Glutamatergic neuron (in vitro differentiated cells): ENCODE measurements at places on chromosomes 2 and 18.

DNA sequence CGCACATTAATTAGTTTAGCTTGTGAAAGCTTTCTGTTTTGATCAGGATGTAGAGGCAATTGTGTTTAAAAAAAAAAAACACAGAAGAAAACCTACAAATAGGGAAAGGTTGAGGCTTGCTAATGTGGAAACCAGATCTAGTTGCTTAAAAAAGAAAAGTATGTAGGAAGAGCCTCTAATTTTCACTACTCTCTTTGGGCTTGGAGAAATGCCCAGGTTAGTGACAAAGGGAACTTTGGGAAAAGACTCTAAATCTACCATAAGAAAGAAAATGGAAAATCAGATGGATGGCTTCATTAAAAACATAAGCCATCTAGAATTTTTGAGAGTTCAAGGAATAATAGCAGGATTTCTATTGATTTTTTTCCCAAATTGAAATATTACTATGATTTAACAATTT is 47.3 kb upstream of the SLC38A11 start:
- no peaks in the 10 kb centered on the region for H3K4me1 ChIP-seq
- no peak overlapping the region for H3K27ac ChIP-seq
- no peaks in the 10 kb centered on the region for H3K27me3 ChIP-seq
- no peaks in the 10 kb centered on the region for H3K36me3 ChIP-seq
- H3K4me3 ChIP-seq: no peak overlapping the region
- no peak for DNase-seq

- no peak overlapping the region for H3K4me3 ChIP-seq
- DNase-seq: no peak
- peaks cover 8% of the 10 kb centered on the region for H3K4me1 ChIP-seq
- H3K27me3 ChIP-seq: no peaks in the 10 kb centered on the region
These were observed 8.0 kb downstream of the C2orf92 start for GRCh38 chr2:97677480-97677879.

DNA sequence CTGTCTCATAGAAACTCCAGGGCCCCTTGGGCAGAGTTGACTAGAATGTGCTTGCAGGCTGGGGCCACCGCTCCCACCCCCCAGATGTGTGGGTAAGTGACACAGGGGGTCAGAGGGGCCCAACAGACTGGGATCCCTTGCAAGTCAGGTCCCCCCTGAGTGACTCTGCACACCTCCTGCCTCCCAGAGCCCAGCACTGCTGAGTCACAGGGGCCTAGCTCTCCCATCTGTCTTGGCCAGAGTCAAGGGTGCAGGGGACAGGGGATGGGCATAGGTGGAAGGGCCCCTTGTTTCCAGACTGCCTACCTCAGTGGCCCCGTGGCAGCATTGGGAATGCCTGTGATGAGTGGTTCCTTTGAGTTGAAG is 11.4 kb downstream of the SH2D6 start:
- H3K36me3 ChIP-seq: no peaks in the 10 kb centered on the region
- H3K27me3 ChIP-seq: peaks cover 15% of the 10 kb centered on the region
- no peak overlapping the region for H3K27ac ChIP-seq
- DNase-seq: no peak
- no peak overlapping the region for H3K4me3 ChIP-seq
- H3K4me1 ChIP-seq: peaks cover 26% of the 10 kb centered on the region

- H3K36me3 ChIP-seq: no peaks in the 10 kb centered on the region
- no peaks in the 10 kb centered on the region for H3K4me1 ChIP-seq
- no peak overlapping the region for H3K27ac ChIP-seq
These were observed 134.9 kb upstream of the ZFP36L2 start for GRCh38 chr2:43361286-43361685.

DNA sequence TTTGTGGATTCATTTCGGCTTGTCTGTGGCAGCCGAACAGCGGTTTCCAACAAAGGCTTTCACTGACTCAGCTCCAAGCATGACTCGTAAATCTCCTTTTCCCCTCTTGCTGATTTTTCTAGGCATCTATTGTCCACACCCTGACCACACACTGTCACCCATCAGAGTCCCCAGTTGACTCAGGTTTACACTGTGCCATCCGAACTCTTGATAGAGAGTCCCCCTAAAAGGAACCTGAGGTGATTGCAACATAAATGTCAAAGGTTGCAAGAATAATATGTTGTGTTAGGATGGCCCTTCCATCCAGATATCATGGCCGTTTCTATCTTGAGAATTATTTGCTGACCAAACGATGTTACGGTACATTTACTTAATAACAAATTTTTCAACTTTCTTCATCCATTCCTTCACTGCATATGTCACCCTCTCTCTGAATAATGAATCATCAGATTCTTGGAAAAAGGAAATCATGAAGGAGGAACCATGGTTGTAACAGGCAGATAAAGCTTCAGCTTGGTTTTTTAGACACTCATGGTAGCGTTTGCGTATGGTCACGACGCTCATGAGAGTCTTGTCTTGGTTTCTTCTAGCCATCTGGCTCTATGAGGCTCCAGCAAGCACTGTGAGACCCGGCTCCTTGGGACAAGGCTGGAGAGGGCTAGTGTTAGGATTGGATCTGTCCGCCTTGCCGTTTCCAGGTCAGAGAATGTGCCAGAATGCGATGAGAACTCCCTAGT is 72.1 kb downstream of the NPAS2 start:
- no peak for DNase-seq
- no peak overlapping the region for H3K4me3 ChIP-seq
- H3K4me1 ChIP-seq: peaks cover 3% of the 10 kb centered on the region
- H3K27ac ChIP-seq: no peak overlapping the region

GRCh38 chr18:48539406-48540250 is 797 bp downstream of the CTIF start:
- peak overlapping the region; percentile 90 for H3K4me3 ChIP-seq
- peaks cover 9% of the 10 kb centered on the region for H3K27me3 ChIP-seq
- peak overlapping the region; percentile 92 for H3K27ac ChIP-seq

DNA sequence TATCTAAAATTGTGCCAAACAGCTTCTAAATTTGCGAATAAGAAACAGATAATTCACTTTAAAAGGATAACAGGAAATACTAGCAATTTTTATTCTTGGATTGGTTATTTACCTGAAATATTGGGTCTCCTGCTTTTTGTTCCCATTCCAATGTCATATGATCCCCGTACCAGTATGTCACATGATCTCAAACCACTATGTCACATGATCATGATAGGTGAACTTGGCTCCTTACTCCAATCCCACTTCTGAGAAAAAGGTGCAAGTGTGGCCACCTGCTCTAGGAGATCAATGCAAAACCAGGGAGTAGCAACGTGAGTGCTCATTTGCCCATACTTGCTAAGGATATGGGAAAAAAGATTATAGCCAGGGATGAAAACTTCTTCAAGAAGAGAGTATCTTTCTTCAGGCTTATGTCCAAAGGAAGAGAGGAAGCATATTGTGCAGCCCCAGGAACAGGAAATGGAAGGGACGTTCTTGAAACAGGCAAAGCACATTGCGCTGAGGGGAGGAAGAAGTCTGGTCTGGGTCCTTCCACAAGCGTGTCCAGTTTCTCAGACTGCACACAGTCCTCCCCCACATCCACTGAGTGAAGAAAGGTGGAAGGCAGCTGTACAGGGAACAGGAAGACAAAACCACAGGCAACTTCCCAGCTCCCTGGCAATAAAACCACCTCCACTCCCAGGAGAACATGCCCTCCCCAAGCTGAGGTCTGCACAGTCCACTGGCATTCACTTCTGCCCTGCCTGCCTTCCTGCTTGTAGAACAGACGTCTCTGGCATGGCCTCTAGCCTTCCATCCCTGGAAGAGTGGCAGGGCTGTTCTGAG is at the start of gene LYG2:
Gene LYG2 (minus strand): TSS at position 176 of the 828 bp plus-strand sequence. CDS start 1,406 bp downstream, outside the sequence.
- H3K4me3 ChIP-seq: no peak within 1 kb of the TSS
- no peaks in the 10 kb centered on the region for H3K4me1 ChIP-seq
- H3K27me3 ChIP-seq: no peaks in the 10 kb centered on the region
- DNase-seq: no peak

GRCh38 chr2:166180951-166181812 is 53.4 kb upstream of the SCN1A start:
- H3K4me3 ChIP-seq: no peak overlapping the region
- H3K27ac ChIP-seq: no peak overlapping the region
- DNase-seq: peak; percentile 64
- no peaks in the 10 kb centered on the region for H3K36me3 ChIP-seq

DNA sequence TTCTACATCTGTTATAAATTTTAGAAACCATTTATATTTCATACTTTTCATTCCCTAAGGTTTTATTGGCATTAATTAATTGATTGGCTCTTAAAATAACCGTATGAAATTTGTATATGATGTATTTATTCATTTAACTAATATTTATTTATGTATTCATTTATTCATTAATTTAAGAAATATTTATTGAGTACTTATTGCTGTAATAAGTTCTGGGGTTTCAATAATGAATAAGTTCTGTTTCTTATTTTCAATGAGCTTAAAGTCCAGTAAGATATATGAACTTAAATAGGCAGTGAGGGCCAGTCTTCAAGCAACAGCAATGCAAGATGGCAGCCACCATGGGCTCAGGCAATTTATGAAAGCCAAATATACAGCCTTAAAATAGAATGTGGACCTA is 17.9 kb downstream of the CDK15 start:
- no peaks in the 10 kb centered on the region for H3K36me3 ChIP-seq
- peaks cover 20% of the 10 kb centered on the region for H3K4me1 ChIP-seq
- H3K4me3 ChIP-seq: no peak overlapping the region

DNA sequence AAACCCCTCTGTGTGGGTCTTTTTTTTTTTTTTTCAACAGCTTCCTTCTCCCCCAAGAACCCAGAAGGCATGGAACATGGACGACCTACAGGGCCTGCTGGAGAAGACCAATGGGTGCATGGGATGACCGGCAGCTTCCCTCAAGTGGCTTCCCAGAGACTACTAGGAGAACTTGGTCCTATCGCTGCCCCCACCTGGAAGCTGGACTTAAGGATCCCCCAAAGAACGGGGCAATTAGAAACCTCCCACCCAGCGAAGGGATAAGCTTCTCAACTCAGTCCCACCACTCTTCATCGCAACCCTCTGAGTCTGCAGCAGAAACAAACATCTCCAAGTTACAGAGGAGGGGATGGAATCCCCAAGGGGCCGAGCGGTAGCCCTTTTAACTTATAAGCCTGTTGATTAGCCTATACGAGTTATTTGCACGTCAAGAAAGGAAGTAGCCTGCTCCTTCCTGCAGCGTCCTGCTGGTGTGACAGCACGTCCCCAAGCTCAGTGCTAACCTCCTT is 1.4 kb downstream of the ACTR1B start:
- peaks cover 25% of the 10 kb centered on the region for H3K4me1 ChIP-seq
- peaks cover 7% of the 10 kb centered on the region for H3K27me3 ChIP-seq
- no peak for DNase-seq
- peak overlapping the region; percentile 100 for H3K27ac ChIP-seq

DNA sequence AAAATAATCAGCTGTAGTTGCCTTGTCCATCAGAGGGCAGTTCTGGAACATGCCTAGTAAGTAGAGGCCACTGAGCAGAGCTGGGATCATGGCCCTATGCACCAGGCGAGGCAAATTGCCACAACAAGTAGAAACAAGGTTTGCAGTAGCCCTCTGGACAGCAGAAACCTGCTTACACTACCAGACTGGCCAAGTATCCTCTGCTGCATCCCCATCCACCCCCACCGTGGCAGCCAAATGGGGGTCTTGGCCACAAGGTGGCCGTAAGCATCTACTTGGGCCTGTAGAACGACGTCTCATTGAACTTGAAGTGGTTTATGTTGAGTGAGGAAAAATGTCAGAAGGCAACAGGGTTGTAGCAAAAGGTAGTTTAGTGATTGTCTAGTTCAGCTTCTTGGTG is 241.2 kb downstream of the ALPK2 start:
- no peak overlapping the region for H3K27ac ChIP-seq
- no peak for DNase-seq
- no peak overlapping the region for H3K4me3 ChIP-seq
- peaks cover 10% of the 10 kb centered on the region for H3K36me3 ChIP-seq

GRCh38 chr2:127321303-127321702 is 27.4 kb upstream of the ERCC3 start:
- DNase-seq: no peak
- no peak overlapping the region for H3K27ac ChIP-seq
- H3K4me1 ChIP-seq: no peaks in the 10 kb centered on the region

GRCh38 chr18:39205565-39206195 is 1640.1 kb upstream of the CELF4 start:
- no peak for DNase-seq
- peaks cover 1% of the 10 kb centered on the region for H3K27me3 ChIP-seq
- H3K27ac ChIP-seq: no peak overlapping the region
- H3K36me3 ChIP-seq: no peaks in the 10 kb centered on the region
- H3K4me3 ChIP-seq: no peak overlapping the region

- DNase-seq: peak; percentile 35
- H3K4me3 ChIP-seq: peak overlapping the region; percentile 75
- no peaks in the 10 kb centered on the region for H3K27me3 ChIP-seq
- no peak overlapping the region for H3K27ac ChIP-seq
- no peaks in the 10 kb centered on the region for H3K36me3 ChIP-seq
- no peaks in the 10 kb centered on the region for H3K4me1 ChIP-seq
These were observed 102.7 kb upstream of the ARHGAP15 start for GRCh38 chr2:143026411-143027054.

DNA sequence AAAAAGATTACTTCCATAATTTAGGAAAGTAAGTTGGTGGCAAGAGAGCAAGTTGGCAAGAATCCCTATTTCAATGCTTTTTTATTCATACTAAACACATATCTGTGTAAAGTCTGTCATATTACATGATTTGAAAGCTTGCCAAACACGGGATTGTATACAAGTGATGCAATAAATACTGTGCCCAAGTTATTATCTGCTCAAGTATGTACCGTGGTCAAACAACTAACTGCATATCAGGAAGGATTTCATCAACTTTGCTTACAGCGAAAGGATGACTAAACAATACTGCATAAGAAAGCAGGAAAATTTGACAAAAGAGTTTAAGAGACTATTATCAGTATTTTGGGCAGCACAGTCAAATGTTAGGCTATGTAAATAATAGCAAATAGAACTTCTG is 69.6 kb upstream of the SCN1A start:
- H3K4me3 ChIP-seq: no peak overlapping the region
- no peak for DNase-seq

GRCh38 chr18:70256994-70257393 is 31.9 kb upstream of the SOCS6 start:
- peaks cover 2% of the 10 kb centered on the region for H3K4me1 ChIP-seq
- H3K36me3 ChIP-seq: no peaks in the 10 kb centered on the region
- H3K27ac ChIP-seq: no peak overlapping the region
- H3K27me3 ChIP-seq: peaks cover 1% of the 10 kb centered on the region

DNA sequence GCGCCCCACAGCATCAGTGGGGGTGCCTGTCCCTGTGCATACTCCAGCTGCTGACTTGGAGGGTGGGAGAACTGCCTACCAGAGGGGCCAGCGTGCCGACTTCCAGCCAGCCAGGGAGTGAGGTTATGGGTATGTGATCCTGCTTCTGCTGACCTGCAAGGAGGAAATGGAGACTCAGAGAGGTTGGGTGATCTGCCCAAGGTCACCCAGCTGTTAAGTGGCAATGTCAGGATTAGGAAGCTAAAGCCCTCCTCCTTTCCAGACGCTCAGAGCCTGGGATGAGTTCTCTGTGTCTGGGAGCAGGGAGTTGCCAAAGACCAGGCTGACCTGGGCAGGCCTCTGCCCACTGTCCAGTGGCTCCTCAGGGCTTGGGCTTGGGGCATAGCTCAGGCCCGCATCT is 169.6 kb downstream of the GLI2 start:
- DNase-seq: no peak
- H3K27me3 ChIP-seq: peaks cover 11% of the 10 kb centered on the region
- H3K36me3 ChIP-seq: no peaks in the 10 kb centered on the region
